BJ (cell line): ENCODE measurements at places on chromosomes 5 and 9.

- DNase-seq = no peak
Observed at GRCh38 chr5:112059579-112060135, 302.7 kb upstream of the NREP start.

- DNase-seq = no peak
Observed at GRCh38 chr5:10475931-10476676, 34.4 kb downstream of the ROPN1L start.

- DNase-seq = no peak
Observed at GRCh38 chr5:95519151-95519550, 35.6 kb downstream of the SKIC3 start.

- no peak for DNase-seq
Observed at GRCh38 chr5:135034963-135035677, 1.1 kb upstream of the PITX1 start.

GRCh38 chr5:144142824-144143162 lies 27.7 kb downstream of the YIPF5 start:
- no peak for DNase-seq

GRCh38 chr5:124919076-124919475 lies 172.6 kb upstream of the ZNF608 start:
- DNase-seq = no peak

DNA sequence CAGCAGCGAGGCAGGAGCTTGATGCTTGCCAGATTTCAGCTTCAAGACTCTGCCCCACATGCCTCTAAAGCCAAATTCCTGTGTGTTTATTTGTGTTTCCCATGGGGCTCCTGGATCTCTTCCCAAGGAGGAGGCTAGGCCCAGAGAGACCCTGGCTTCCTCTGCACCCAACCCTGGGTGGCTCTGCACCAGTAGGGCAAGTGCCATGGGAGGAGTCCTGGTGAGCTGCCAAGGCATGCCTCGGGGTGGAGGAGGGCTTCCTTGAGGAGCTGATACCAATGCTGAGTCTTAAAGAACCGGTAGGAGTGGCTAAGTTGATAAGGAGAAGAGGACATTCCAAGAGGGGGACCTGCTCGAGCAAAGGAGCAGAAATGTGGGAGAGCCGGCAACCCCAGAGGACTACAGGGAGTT lies 6.8 kb upstream of the TIFAB start:
- DNase-seq = no peak
